AG04449 (cell line): ENCODE measurements at places on chromosomes 16 and 17.
A peak's percentile ranks its signal among the peaks of the same experiment; 100 is the strongest.

GRCh38 chr16:74563828-74564263, 43.1 kb downstream of the GLG1 start:
- no peak for DNase-seq

- peak; percentile 67 for DNase-seq
Measured at GRCh38 chr17:49076573-49077384, 55.8 kb upstream of the B4GALNT2 start.

- no peak for DNase-seq
Measured at GRCh38 chr17:73302189-73302588, 9.6 kb downstream of the CDC42EP4 start.

DNA sequence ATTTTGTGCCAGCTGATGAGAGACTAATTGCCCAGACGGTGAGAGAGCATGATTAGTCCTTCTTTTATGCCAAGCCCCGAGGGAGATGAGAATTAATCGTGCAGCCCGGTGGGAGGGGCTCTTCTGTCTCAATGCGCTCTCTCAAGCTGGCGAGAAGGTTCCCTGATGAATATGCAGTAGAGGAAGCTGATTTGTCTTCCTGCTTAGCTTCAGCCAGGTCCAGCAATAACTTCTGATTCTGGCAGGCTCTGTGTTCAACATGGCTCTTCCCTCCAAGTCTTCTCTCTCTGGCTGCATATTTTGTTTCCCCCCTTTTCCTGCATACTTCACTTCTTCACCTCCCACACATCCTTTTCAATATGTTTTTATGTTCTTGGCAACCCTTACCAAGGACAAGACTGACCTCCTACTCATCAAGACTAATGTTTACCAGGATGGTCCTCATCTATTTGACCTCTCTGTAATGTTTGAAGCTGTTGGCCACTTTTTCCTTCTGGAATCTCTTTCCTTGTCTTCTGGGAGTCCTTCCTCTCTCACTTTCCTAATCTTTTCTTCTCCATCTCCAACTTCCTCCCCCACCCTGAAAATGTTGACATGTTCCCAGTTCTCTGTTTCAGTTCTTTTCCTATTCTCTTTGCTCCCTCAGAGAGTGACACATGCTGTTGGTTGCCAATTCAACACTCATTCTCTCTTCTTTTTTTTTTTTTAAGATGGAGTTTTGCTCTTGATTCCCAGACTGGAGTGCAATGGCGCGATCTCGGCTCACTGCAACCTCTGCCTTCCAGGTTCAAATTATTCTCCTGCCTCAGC, 33.1 kb downstream of the ARL4D start:
- DNase-seq: no peak

GRCh38 chr17:41519501-41520224, 973 bp upstream of the KRT15 start:
- no peak for DNase-seq
